Hindlimb muscle (tissue), 1 donor: ENCODE measurements at places on chromosomes 5 and 9.

GRCh38 chr9:122340161-122340560, 30.7 kb upstream of the PTGS1 start:
- no peak for DNase-seq

DNA sequence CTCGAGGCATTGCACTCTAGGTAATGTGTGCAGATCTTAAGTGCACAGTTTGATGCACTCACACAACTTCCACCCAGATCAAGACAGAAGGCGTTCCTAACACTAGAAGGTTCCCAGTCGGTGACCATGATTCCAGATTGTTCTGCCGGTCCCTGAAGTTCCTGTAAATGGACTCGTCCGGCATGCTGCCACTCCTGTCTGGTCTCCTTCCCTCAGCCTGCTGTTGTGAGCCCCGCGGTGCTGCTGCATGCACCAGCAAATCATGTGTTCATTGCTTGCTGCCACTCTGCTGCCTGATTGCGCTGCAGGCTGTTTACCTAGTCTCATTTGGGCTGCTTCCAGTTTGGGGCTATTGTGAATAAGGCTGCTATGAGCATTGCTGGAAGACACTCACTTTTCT, 11.5 kb downstream of the STKLD1 start:
- no peak for DNase-seq

GRCh38 chr5:56170557-56170956, 62.6 kb downstream of the ANKRD55 start:
- DNase-seq: no peak

GRCh38 chr9:91843623-91844148, 106.3 kb downstream of the ROR2 start:
- DNase-seq: peak; percentile 64

GRCh38 chr5:146365618-146366017, 27.0 kb downstream of the POU4F3 start:
- DNase-seq: no peak

- DNase-seq: peak; percentile 23
Measured at GRCh38 chr9:122261469-122261881, 3.2 kb downstream of the RBM18 start.

DNA sequence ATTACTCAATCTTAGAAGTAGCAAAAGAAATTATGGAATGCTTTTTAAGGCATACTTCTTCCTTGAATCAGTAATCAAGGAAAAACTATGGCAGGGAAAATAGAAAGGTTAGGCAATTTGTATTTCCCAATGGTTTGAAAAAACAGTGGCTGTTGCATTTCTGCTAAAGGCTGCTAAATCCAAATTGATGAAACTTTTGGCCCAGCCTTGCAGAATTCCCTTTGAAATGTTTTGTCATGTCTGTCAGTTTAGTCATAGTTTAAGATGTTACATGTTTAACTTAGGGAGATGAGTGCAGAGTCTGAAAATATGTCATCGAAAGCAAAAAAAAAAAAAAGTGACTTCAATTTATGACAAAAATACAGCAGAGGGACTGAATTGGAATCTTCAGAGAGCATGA, 878.9 kb upstream of the WWC1 start:
- DNase-seq: no peak

- DNase-seq: no peak
Measured at GRCh38 chr9:108021096-108021710, 531.6 kb upstream of the KLF4 start.

DNA sequence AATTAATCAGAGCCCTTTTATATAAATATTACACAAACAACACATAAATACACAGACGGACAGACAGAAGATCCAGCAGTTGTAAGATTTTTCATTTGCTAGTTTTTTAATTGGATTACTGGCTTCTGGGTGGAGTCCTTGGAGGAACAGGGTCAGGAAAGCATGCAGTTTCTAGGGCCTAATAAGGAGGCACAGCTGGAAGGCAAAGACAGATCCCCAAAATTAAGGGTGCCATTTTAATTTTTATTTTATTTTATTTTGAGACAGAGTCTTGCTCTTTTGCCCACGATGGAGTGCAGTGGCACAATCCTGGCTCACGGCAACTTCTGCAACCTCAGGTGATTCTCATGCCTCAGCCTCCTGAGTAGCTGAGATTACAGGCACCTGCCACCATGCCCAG, 49.5 kb downstream of the PTGS1 start:
- DNase-seq: no peak

- DNase-seq: no peak
Measured at GRCh38 chr5:121500310-121500709, 351.4 kb upstream of the FTMT start.

DNA sequence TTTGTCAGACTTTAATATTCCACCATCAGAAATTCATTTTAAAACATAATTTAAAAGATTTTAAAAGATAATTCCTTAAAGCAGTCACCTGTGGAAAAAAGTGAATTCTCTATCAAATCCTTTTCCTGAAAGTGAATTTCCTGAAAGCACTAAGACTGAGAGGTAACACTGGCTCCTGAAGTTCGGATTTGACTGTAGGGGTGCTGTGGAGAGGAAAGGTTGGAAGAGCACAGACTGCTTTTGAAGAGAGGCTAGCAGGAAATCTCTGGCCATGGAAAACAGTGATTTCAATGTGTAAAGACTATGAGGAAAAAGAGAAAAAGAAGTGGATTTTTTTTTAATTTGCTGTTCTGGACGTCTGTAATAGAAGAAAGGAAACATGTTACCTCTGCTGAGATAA, 35.7 kb upstream of the TMEM161B start:
- no peak for DNase-seq

- no peak for DNase-seq
Measured at GRCh38 chr5:55429613-55430253, 105.0 kb downstream of the PLPP1 start.

DNA sequence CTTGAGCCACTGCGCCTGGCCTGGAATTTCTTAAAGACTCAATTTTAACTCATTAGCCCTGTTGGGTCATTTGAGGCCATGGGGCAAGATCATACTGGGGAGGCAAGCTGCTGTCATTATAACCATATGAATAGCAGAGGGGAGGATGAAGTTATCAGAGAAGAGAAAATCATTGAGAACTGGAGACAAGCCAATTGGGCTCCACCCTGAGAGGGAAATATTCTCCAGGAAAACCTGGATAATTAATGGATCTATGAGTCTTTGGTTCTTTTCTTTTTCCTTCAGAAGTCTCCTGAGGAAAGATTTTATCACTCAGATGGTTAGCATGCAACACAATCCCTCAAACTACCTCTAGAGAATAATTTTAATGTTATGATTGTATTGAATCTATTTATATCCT, 569.6 kb upstream of the TUSC1 start:
- no peak for DNase-seq

DNA sequence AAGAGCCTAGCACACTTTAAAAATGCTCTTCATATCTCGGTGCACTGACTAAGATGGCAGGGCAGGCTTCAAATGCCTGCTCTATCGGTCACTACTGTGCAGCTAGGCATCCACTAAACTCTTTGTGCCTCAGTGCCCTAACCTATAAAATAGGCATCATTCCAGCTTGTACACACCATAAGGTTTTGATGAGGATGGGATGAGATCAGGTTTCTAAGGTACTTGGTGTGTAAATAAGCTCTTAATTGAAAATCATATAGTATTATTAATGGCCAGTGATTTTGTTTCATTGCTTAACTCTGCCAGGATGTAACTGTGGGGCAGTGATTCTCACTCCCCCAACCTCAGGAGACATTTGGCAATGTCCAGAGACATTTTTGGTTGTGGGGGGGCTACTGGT, 78.5 kb downstream of the ALDH1A1 start:
- DNase-seq: no peak

- DNase-seq: no peak
Measured at GRCh38 chr5:66658516-66658915, 62.3 kb downstream of the MAST4 start.

- no peak for DNase-seq
Measured at GRCh38 chr9:112327718-112328450, 5.5 kb downstream of the PTBP3 start.

GRCh38 chr5:60841361-60841760, 2.7 kb downstream of the ELOVL7 start:
- no peak for DNase-seq

DNA sequence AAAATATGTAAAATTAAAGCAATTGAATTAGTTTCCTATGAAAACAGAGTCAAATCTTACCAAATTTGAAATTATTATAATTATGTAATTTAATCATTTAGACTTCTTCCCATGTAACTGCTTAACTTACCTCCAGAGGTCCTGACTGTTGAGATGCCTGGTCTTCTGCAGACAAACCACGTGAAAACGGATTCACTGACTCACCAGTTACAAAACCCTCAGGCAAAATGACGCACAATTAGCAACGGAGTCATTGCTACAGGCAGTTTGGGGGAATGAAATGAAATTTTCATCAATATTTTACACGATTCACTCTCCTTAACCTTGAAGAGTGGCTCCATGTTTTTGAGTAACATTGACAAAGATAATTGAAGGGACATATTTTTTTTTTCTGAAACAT, 460.8 kb downstream of the MTRR start:
- no peak for DNase-seq

DNA sequence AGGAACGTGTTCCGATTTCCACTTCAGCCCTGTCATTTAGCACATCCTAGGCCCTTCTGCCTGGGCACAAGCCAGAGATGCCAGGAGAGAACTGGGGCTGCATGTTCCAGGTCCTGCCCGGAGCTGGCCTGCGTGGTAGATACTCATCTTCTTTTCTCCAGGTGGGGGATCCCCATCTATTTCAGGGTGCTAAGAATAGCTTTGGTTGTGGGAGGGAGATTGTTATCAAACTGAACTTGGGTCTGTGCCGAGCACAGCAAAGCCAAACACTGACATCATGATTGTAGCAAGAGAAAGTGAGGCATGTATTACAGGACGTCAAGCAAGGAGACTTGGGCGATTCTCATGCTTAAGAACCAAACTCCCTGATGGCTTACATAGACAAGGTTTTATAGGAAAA, 18.2 kb downstream of the C9orf153 start:
- DNase-seq: no peak
